ENCODE measurements at places on chromosomes 5 and 9.
A peak's percentile ranks its signal among the peaks of the same experiment; 100 is the strongest.

- DNase-seq = no peak
Observed at GRCh38 chr5:174177531-174177930, 132.0 kb downstream of the NSG2 start.

DNA sequence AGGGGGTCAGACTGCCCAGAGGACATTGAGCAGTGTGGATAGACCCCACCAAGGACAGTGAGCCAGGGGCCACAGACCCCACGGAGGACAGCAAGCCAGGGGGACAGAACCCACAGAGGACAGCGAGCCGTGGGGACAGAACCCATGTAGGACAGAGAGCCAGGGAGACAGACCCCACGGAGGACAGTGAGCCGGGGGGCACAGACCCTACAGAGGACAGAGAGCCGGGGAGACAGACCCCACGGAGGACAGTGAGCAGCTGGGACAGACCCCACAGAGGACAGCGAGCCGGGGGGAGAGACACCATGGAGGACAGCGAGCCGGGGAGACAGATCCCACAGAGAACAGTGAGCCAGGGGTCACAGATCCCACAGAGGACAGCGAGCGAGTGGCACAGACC is 3.4 kb upstream of the ZDHHC11 start:
- DNase-seq = no peak

DNA sequence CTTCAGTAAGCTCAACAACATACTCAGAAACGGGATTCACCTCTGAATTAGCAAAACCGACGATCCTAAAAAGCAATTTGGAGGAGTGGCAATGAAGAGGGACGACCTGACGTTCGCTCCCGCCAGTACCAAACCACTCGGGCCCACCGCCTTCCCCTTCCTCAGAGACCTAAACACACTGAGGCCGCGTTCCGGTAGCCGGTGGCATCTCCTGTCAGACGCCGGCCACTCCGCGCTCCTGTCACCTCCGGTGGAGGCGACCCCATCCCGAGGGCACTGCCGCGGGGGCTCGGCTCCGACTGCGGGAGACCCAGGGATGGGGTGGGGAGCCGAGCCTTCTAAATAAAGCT is 617 bp downstream of the PPP6C start:
- DNase-seq = peak; percentile 37

DNA sequence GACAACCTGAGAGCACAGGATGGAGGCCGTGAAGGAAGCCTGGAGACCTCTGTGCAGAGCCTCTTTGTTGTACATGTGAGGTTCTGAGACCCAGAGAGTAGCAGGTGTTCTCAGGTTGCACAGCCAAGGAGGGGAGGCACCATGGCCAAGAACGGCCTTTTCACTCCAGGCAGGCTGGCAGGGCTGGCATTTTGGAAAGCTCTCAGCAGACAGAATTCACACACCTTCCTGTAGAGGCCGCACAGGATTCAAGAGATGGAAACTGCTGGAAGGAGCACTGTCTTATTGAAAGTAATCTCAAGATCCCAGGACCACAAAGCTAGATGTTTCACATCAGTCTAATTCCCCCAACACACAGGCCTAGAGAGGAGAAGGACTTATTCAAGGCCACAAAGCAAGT is 52.8 kb upstream of the XPA start:
- no peak for DNase-seq

DNA sequence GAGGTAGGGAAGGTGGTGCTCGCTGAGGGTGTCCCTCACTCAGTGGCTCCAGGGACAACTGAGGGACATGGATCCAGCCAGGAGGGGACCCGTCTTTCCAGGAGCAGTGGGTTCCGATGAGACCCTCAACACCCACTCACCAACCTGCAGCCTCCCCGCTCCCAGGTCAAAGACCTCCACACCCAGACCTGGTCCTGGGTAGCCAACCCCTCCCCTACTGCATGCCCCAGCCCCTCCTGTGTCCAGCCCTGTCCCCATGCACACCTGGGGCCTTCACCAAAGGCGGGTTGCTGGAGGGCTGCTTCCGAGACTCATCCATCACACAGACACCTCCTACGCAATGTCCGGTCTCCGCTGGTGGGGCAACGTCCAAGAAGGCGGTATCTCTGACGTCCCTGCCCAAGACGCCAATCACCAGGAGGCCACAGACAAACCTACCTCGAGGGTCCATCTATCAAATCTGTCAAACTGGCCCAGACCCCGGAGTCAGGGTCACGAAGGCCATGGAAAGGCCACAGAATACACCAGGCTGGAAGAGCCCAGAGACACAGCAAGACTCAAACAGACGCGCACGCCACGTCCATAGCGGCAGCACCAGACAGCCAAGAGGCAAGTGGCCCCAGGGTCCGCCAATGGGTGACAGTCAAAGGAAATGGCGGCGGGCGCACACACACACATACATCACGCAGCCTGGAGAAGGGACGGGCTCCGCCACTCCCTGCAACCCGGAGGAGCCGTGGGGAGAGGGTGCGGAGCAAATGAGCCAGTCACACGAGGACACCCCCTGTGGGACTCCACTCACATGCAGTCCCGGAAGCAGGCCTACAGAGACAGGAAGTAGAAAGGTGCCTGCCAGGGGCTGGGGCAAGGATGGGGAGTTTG is 10.8 kb downstream of the NACC2 start:
- DNase-seq = no peak

- DNase-seq = no peak
Observed at GRCh38 chr5:109105631-109106267, 304.0 kb downstream of the PJA2 start.

- no peak for DNase-seq
Observed at GRCh38 chr5:51181208-51181894, 201.9 kb upstream of the ISL1 start.

- DNase-seq = no peak
Observed at GRCh38 chr9:122131401-122132001, 28.1 kb downstream of the NDUFA8 start.

DNA sequence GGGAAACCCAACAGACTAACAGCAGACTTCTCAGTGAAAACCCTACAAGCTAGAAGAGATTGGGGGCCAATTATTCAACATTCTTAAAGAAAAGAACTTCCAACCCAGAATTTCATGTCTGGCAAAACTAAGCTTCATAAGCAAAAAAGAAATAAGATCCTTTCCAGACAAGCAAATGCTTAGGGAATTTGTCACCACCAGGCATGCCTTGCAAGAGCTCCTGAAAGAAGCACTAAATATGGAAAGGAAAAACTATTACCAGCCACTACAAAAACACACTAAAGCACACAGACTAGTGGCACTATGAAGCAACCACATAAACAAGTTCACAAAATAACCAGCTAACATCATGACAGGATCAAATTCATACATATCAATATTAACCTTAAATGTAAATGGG is 131.1 kb downstream of the OR2K2 start:
- no peak for DNase-seq

GRCh38 chr5:105816961-105817360 is 1853.8 kb downstream of the EFNA5 start:
- no peak for DNase-seq

- no peak for DNase-seq
Observed at GRCh38 chr9:114367772-114368569, 19.8 kb downstream of the AKNA start.

DNA sequence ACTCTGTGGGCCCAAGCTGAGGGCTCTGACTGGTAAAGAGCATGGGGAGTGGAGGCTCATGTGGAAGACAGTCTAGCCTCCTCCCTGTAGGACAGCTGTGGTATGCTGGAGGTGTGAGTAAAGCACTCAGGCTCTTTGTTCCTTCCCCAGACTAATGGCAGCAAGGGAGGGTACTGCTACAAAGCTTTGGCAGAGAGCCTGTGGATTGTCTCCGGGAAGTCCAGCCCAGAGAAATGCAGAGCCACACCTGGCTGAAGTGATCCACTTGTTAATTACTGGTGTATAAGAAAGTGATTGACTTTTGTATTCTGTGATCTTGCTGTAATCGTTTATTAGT is 161.7 kb downstream of the OXCT1 start:
- DNase-seq = no peak

- peak; percentile 2 for DNase-seq
Observed at GRCh38 chr9:21028466-21028865, 3.0 kb downstream of the HACD4 start.

DNA sequence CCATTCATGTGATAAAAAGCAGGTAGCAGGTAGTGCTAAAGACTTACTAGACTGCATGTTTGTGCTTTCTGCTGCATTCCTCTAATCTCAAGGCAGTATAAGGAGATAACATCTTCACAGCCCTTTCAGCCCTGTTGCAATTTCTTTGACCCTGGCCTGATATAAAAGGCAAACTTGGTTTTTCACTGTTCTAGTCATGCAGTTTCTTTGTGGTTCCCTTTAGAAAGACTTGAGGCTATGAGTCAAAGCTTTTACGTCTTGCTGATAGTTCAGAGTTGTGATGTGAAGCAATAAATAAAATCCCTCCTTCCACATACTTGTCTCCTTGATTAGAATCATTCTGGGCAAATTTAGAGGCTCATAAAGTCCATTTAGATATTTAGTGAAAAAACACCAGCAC is 88.6 kb upstream of the CDKN2B start:
- no peak for DNase-seq

- no peak for DNase-seq
Observed at GRCh38 chr9:94514722-94515121, 40.2 kb upstream of the PCAT7 start.

DNA sequence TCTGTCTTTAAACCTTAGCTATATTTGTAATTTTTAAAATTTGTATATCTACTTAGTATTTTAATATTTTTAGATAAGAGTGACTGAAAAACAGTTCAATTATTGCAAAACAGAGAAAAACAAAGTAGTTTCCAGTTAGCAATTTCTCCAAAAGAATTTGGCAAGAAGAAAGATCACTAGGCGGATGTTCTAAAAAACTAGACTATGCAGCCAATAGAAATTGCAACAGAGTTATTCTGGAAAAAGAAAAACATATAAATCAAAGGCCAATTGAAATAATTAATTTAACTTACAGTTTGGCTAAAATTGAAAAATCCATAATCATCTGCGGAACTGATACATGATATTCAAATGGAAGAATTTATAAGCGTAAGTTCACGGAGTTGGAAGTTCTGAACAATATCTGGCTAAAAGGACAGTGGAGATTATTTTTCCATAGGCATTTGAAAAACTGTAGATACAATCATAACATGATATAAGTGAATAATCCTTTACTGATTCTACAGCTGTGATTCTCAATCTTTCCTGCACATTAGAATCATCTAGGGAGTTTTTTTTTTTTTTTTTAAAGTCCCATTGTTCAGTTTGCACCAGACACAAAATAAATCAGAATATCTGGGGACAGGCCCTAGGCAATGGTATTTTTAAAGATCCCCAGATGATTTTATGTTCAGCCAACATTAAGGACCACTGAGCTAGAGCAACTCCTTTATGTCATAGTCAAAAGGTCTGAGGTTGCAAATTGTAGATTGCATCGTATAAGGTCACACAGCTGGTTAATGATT is 605.1 kb upstream of the DAB2 start:
- no peak for DNase-seq

GRCh38 chr9:11182001-11182400 is 569.2 kb upstream of the PTPRD start:
- DNase-seq = no peak

DNA sequence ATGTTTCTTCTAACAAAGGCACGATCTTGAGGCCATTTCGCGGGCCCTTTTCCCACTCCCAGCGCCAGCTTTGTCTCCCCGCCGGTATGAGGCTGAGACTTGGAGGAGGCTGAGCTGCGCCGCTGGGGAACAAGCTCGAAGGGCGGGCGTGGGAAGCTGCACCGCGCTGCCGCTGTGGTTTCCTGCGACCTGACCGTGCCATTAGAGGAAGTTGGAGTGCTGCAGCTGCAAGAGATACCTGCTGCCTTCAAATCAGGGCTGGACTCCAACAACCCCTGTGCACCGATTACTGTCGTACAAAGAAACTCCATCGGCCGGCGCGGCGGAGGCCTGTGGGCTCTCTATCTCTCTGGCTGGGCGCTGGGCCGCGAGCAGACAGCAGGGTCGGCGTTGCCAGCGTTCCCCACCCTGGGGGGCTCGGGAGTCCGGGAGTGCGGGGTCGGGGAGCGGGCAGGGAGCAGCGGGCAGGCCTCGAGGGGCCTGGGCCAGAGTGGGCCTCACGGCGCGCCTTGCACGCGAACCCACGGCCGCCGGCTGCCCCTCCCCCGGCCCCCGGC is 1.3 kb upstream of the ERBIN start:
- peak; percentile 82 for DNase-seq

- DNase-seq = no peak
Observed at GRCh38 chr5:31251032-31251431, 57.5 kb downstream of the CDH6 start.

GRCh38 chr5:672329-673160 is 20.6 kb downstream of the TPPP start:
- DNase-seq = peak; percentile 79

GRCh38 chr5:73093943-73094342 is 26.4 kb upstream of the TMEM171 start:
- DNase-seq = no peak

DNA sequence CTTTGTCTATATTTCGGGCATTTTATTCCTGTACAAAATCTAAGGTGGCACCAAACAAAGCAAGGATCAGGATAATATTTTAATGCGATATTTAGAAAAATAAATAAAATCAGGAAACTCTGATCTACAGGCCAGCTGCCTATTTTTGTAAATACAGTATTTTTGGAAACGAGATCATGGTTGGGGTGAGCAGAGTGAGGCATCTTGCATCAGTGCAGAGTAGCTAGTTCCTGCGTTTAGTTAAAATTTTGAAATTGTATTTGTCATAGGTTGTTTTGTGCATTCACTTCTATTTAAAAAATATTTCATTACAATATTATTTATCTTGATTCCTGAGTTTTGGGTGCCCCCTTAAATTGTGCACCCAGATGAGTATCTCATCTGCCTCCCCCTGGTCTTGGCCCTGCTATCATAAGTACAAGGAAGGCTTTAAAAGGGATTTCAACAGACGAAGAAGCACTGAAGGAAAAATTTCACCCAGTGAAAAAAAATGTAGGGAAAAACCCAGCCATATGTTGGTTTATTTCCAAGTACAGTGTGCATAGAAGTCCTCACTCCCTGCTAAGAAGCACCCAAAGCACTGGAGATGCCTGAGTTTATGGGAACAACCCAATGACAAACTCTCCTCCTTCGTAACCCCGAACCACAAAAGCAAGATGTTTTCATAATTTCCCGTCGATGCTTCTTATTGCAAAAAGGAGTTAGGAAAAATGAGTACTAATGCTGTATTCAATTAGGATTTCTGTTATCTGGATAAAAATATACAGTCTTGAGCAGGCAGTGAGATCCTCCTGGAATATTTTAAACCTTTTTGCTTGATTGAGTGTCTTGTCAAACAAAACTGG is 304.7 kb upstream of the CLINT1 start:
- no peak for DNase-seq

DNA sequence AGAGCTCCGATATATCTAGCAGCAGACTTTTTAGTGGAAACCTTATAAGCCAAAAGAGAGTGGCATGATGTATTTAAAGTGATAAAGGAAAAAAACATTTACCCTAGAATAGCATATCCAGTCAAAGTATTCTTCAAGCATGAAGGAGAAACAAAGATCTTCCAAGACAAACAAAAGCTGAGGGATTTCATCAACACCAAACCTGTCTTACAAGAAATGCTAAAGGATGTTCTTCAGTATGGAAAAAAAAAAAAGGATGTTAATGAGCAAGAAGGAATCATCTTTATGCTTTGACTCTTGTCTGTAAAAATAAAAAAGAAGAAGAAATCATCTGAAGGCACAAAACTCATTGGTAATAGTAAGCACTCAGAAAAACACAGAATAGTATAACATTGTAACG is 338.2 kb downstream of the TLE1 start:
- no peak for DNase-seq

GRCh38 chr5:82861701-82862100 is 215.5 kb downstream of the TMEM167A start:
- DNase-seq = no peak
